ENCODE measurements at places on chromosomes 16 and 17.

GRCh38 chr17:7383742-7384488 lies 3.0 kb downstream of the TNK1 start:
- peak; percentile 55 for DNase-seq

DNA sequence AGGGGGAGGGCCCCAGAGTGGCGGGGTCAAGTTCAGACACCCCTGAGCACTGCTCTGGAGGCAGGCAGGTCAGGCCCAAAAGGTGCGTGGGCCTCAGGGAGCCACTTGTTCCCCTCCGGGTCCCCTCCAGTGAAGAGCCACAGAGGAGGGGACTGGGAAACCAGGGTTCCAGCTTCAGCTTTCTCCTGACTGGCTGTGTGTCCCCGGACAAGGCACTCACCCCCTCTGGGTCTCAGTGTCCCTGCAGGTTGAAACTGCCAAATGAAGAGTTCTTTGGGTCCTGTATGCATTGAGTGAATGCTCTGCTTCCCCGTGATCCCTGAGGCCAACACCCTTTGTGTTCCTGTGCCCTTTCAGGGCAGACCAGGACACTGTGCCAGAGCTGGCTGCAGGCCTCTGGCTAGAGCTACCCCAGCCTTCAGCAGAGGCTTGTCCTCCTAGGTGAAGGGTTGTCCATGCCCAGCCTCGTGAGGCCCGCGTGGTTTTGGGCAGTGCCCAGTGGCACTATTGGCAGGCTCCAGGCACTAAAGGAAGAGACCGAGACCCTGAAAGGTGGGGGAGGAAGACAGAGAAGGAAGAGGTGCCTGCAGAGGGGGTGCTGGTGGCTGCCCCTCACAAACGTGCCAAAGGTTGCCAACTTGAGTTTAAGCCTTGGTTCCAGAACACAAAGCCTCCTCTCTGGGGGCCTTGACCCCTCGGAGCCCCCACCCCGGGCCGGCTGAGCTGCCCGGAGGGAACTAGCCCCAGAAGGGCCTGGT lies 13.3 kb upstream of the WNT3 start:
- DNase-seq: no peak

- DNase-seq: no peak
Observed at GRCh38 chr17:16434662-16435061, 19.3 kb downstream of the TRPV2 start.

- DNase-seq: no peak
Observed at GRCh38 chr16:49140618-49141017, 141.0 kb downstream of the CBLN1 start.

GRCh38 chr16:83779886-83780285 lies 27.9 kb upstream of the HSBP1 start:
- DNase-seq: no peak

- no peak for DNase-seq
Observed at GRCh38 chr17:50421308-50422051, 4.5 kb upstream of the ACSF2 start.

DNA sequence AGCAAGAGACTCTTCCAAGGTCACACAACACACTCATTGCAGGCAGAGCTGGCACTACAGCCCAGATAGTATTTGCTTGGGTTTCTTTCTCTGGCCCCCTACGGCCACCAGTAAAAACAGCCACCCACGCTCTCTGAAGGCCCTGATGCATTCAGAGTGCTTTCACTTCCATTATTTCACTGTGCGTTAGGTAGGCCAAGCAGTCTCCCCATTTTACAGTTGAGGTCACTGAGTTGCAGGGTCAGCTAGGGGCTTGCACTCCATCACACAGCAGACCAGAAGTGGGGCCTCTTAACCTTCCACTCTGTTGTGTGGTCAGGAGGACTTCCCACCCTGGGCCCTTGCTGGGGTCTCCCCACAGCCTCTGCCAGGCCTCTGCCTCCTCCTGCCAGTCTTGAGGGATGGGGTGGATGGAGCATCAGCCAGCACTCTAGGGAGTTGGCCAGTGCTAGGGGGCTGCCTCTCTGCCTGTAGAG lies 2.5 kb downstream of the TBX21 start:
- no peak for DNase-seq

- no peak for DNase-seq
Observed at GRCh38 chr17:80855196-80855947, 136.3 kb upstream of the CHMP6 start.

DNA sequence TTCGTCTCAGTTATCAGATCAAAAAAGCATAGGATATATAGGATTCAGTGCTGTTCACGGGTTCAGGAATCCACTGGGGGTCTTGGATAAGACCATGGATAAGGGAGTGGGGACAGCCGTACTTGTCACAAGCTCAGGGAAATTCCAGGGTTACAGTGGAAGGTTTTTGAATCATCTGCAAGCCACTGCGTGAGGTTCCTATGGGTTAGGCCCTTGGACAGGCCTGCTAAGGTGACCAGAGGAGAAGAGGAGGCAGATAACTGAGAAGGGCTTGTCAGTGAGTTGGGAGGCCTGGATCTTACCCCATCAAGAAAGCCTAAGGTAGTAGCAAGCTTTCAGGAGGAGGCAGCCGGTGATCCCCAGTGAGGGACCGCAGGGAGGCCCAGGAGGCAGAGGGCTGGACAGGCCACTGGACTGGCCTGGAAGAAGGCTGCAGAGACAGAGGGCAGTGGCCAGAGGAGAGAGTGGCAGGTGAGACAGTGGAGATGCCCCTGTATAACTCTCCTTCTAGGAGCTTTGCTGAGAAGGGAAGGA lies 27.3 kb downstream of the NGFR start:
- no peak for DNase-seq
